ENCODE measurements at places on chromosomes 5 and 9.
A peak's percentile ranks its signal among the peaks of the same experiment; 100 is the strongest.

GRCh38 chr9:112894699-112895098 lies 4.0 kb upstream of the SLC46A2 start:
- no peak for DNase-seq

DNA sequence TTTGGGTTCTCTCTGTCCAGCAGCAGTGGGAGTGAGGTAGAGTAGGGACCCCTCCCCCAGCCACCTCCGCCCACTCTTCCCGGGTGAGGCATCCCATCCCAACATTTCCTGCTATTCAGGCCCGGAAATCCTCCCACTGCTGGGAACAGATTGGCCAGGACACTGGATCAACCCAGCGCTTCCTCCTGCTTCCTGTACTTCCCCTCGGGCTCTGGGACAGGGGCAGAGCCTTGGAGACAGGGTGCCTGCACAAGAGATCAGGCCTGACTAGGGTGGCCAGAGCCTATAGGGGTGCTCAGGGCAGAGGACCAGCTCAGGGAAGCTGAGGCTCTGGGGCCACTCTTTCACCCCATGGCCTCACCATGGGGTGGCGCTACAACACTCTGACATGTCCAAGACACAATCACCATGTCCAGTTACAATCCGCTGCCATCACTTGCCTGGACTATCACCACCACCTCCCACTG lies 14.5 kb downstream of the SH2D3C start:
- DNase-seq: no peak

DNA sequence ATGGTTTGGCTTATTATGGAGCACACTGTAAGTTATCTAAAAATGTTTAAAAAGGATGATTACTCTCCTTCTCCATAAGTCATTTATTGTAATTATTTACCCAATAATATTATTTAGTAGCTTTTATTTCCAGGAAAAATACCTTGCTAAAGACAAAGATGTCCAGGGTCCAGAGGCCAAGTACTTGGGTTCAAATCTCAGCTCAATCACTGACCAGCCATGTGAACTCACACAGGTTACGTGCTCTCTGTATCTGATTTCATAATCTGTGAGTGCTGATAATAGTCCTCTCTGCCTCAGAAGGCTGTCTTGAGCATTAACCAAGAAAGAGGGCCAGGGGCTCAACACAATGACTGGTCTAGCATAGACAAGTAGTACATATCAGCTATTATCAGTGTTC lies 27.0 kb downstream of the ALDH1A1 start:
- DNase-seq: no peak

- DNase-seq: peak; percentile 77
Observed at GRCh38 chr9:2053883-2054845, 39.0 kb downstream of the SMARCA2 start.
